ENCODE measurements at places on chromosomes 16 and 17.

GRCh38 chr17:78476973-78477372, 98.5 kb downstream of the PGS1 start:
- peak; percentile 37 for DNase-seq

GRCh38 chr16:8966817-8967131, 3.1 kb upstream of the USP7 start:
- no peak for DNase-seq

DNA sequence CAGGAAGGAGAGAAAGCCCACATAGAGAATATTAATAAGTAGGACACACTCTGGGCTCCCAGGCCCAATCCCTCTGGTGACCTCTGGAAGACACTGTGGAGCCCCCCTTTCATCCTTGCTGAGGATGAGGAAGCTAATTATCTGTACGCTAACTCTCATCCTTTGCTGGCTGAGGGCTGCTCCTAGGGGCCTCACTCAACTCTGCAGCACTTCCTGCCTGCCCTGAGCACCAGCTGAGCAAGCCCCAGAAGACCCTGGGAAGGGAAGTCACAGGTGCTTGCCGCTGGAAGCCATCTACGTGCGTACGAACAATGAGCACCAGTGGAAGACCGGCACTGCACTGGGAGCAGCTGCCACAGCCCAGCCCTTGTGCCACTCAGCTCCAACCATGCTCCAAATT, 145.8 kb upstream of the CDH5 start:
- no peak for DNase-seq

GRCh38 chr17:50439008-50439407, 13.0 kb downstream of the ACSF2 start:
- peak; percentile 38 for DNase-seq

DNA sequence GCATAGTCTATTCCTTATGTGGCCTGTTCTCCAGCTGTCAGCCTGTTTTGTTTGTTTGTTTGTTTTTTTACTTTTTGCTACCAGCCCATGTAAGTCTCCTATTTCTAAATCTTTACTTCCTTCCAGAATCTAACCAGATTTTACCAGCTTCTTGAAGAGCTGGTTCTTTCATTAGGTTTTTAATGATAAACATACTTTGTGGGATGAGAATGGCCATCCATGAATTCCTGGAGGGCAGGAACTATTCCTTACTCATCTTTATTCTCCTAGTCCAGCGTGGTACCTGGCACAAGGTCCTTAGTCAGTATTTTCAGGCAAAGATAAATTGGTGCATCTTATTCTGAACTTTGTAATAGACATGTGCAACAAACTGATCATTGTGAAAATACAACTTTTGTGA, 17.3 kb downstream of the RSPRY1 start:
- no peak for DNase-seq

GRCh38 chr17:80861418-80861815, 130.2 kb upstream of the CHMP6 start:
- peak; percentile 20 for DNase-seq

DNA sequence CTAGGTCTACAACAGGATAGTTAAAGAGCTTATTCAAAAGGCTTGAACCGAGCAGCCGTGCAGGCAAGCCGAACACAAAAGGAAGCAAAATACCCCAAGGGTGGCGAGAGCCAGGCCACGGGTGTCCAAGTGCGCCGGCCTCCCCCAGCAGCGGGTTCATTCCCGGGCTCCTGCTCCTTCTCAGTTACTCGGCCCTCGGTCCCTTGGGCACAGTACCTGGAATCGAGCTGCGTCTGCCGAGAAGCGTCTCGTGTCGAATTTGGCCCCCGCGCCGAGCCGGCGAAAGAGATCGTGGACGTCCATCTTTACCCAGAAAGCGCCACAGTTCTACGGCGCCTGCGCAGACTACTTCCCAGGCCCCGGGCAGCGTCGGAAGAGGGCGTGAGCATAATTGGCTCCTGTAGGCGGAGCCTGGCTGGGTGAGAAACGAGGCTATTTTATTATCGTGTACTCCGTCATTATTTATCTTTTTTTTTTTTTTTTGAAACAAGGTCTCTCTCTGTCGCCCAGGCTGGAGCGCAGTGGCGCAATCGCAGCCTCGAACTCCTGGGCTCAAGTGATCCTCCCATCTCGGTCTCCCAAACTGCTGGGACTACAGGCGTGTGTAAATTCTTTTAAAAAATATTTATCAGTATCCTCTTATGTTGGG, at the start of gene DDX52:
Gene DDX52 (minus strand): TSS at position 329 of the 649 bp plus-strand sequence. CDS start 26 bp downstream, at position 303.
- DNase-seq: peak; percentile 85
